ENCODE measurements at places on chromosomes 7 and 10. TPM values are rescaled to one million over a fixed set of nuclear protein-coding genes. Genes with fewer than 3 reads are reported as not detected.

DNA sequence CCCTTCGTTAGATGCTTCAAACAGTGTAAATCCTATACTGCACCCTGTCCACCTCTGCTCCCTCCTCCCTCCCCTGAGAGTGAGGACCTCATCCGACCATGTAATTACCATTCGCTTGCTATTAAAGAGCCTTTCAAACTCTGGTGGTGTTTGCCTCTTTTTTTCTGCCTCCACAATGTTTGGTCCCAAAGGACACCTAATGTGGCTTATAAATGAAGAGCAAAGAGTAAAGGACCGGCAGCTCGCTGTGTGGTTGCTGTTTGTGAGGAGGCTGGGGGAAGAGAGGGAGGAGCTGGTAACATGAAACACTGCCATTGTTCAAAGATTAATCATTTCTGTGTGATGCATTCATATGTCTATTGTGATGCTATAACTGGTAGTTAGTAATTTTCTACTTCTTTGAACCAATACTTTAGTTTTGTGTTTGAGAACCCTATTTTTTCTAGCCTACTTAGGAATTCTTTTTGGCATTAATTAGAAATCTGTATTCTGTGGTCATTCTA, 27.9 kb downstream of the MTURN start:
- DNase-seq = peak; percentile 25

DNA sequence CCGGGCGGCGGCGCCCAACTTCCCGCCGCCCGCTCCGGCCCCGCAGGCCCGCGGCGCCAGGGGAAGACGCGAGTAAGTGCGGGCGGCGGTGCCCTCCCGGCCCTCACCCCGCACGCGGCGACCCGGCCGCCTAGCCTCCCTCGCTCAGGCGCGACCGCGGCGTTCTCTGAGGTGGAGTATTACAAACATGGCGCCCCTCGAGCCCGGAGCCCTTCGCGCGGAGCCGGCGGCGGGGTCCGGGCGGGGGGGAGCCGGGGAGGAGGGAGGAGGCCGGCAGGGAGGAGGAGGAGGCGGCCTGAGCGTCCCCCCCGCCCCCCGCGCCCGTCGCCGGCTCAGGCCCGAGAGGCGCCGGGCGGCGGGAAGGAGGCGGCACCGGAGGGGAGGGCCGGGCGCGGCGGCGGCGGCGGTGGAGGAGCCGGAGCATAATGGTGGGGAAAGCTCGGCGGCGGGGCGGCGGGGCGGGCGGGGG, at the start of gene ZMYND11:
Gene ZMYND11, plus strand, starts transcription at position 324 of the 469 bp plus-strand sequence. CDS start 44,558 bp downstream, outside the sequence.
- DNase-seq = peak; percentile 64

- DNase-seq = no peak
These were observed 84.5 kb downstream of the DGKB start for GRCh38 chr7:14817829-14818614.

GRCh38 chr7:93551931-93552330, 22.6 kb downstream of the CALCR start:
- DNase-seq = no peak

The OGDHL gene
- 0.32 TPM for total RNA-seq

The VSTM2A gene
- not detected for total RNA-seq

DNA sequence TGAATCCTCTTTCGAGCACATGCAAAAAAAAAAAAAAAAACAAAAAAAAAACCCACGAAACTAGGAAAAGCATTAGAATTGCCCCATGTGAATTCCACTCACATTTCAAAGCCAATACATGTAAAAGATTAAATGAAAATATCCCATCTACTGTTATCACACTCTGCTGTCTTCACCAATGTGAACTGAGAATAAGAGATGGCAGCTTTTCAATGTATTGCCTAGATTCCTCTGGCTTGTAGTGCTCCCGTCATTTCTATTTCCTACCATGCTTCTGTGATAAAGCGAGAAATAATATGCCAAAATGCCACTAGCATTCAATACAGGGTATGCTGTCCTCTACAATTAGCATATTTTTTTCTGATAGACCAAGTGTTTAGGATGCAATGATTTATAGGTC, 517.0 kb downstream of the NRG3 start:
- no peak for DNase-seq

The CRYGN gene
- not detected for total RNA-seq

DNA sequence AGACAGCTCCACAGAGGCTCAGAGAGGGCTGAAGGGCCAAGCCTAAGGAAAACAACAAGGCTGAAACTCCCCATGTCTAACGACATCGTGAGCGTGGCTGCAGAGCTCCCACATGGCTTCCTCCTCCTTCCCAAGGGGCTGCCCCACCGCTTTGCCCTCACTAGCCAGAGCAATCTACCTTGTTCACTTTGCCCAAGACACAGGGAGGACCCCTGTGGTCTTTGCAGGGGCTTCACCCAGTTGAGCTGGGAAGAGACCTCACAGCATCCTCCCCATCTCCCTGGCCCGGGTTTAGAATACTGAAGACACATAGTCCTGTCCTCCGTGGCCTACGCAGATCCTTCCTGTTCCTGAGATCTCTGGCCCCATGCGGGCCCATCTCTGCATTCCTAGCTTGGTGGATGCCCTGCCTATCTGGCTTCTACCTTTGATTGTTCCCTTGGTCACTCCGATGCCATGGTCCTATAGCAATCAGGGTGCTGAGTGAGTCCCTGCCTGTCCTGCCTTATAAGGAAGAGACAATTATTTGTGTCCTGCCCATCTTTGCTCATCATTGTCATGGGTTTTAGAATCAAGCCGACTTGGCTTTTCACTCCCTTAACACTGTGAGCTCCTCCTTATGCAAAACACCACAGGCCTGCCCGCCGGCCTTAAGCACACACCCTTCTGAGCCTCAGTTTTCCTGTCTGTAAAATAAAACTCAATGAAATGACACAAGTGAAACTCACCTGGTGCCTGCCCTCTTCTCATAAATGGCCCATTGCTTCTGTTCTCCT, 73.2 kb downstream of the PARP12 start:
- DNase-seq = no peak

The UCMA gene
- not detected for total RNA-seq

GRCh38 chr7:33970536-33970935, 65.2 kb downstream of the BMPER start:
- peak; percentile 42 for DNase-seq

The EPO gene
- total RNA-seq = not detected

The ADCYAP1R1 gene
- total RNA-seq = not detected

The SCART1 gene
- 4.2 TPM for total RNA-seq

The NPM3 gene
- 63.5 TPM for total RNA-seq

The ENO4 gene
- under 0.01 TPM for total RNA-seq

DNA sequence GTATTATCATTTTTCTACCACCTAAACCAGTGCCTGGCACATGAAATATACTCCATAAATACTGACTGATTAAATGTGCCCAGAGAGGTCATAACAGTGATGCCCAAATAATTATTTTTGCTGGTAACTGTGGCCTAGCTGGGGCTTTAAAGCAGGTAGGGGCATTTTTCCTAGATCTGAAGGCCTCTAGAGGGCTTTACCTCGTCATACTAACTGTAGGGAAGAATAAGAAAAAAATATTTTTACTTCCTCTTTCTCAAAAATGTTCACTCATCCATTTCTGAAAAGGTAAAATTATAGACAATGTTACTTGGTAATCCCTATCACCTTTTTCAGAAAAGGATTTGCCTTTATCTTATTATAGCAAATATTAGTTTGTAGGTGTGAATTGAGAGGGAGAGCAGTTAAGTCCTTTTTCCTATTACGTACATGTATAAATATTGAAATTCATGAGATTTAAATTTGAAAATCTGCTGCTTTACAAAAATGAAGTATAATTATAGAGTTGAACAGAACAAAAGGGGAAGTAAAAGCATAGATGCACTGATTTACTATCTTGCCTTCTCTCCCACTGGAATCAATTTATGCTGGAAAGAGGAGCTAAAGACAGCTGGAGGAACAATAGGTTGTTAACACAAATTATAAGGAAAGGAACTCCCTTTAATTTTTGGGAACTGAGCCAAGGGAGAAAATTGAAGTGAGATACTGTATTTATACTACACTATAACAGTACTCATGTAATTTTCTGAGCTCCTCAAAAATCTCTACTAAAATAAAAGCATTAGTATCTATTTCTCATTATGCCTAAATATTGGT, 71.5 kb upstream of the NOBOX start:
- DNase-seq = no peak

DNA sequence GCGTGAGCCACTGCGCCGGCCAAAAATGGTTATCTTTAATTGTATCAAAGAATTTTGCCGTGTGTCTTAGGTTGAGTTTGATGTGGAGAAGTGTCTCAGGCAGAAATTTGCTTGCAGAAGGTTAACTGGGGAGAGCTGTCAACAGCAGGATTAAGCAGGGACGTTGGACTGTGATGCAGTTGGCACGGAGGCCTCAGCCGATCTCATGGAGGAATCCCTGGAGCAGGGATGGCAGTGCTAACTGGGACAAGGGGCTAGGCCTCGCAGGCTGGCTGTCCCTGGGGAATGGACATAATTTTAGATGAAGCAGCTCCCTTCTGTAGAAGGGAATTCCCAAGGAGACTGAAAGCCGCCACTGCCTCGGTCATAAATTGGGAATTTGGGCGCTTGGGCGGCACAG, 12.3 kb upstream of the KIF5B start:
- no peak for DNase-seq

- DNase-seq = peak; percentile 23
These were observed 141.3 kb upstream of the VKORC1L1 start for GRCh38 chr7:65731562-65732035.

GRCh38 chr7:66187905-66188304, 17.2 kb upstream of the TPST1 start:
- DNase-seq = peak; percentile 68

The MTG1 gene
- total RNA-seq = 35.4 TPM

- DNase-seq = peak; percentile 64
These were observed 23.6 kb downstream of the IFIT3 start for GRCh38 chr10:89351412-89351779.

- no peak for DNase-seq
These were observed 137.3 kb downstream of the HECW1 start for GRCh38 chr7:43249823-43250145.

The PRKG1 gene
- 19.0 TPM for total RNA-seq

DNA sequence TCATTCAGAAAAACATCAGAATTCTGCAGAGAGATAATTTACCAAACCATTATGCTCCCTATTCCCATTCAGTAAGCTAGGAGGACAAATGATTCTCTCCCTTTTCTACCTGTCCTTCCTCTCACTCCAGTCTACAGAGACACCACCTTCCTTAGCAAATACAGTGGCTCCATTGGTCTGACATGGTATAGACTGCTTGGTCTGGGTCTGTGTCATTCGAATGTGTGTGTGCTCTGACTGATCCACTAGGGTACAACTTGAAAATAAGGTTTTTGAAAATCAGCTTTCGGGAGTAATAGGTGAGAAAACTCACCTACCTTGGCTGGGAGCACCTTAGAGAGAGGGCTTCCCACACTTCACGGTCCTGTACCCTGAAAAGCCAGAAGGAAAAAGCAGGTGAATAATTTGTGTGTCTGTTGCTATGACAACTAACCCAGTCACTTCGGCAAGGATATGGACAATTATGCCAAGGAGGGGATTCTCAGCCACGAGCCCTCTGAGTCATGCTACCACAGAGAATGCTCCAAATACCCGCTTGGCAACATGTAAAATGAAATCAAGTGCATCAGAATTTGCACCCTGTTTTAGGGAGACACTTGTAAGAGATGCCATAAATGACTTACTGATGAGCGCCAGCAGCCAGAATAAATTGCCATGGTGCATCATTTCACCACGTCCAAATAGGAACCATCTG, 114.5 kb upstream of the PRKCQ start:
- DNase-seq = no peak
